Pulmonary artery endothelial cell (primary cell): ENCODE measurements at places on chromosomes 4 and X. TPM values are rescaled to one million over a fixed set of nuclear protein-coding genes. Genes with fewer than 3 reads are reported as not detected.

GRCh38 chr4:42197341-42197740 is 44.9 kb upstream of the BEND4 start:
- no peak for DNase-seq

DNA sequence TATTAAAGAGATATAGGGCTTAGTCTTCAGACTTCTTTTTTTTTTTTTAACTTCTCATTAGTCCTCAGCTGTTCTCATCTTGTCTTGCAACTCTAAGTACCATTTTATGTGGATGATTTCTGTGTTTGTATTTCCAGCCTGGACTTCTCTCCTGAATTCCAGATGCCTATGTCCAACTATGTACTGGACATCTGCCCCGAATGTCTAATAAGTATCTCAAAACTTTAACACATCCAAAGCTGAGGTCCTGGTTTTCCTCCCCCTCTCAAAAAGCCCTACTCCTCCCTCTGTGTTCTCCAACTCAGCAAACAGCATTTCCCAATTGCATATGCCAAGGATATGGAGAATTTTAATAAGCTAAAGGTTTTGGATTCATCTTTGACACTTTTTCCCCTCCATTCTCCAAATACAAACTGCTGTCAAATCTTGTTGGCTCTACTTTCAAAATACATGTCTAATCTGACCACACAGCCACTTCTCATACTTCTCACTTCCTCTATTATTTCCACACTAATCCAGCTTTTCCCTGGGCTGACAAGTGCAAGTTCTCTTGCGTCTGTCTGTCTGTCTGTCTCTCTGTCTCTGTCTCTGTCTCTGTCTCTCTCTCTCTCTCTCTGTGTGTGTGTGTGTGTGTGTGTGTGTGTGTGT is 79.8 kb downstream of the CLCN5 start:
- no peak for DNase-seq

GRCh38 chrX:136112778-136113177 is 34.6 kb upstream of the FHL1 start:
- DNase-seq = no peak

GRCh38 chrX:28398342-28398741 is 188.9 kb upstream of the IL1RAPL1 start:
- DNase-seq = no peak

GRCh38 chr4:76420188-76420761 is 666 bp downstream of the CCDC158 start:
- no peak for DNase-seq

GRCh38 chr4:146029147-146029546 is 90.5 kb upstream of the ZNF827 start:
- no peak for DNase-seq

GRCh38 chr4:124322234-124323065 is 390.1 kb downstream of the ANKRD50 start:
- no peak for DNase-seq

- DNase-seq = no peak
These were observed 76.2 kb downstream of the ELOVL6 start for GRCh38 chr4:110122201-110122600.

Gene AWAT2
- total RNA-seq = 0.07 and 0.18 TPM in 2 replicates

Gene HDX
- 4.7 and 8.3 TPM in 2 replicates for total RNA-seq

Gene POLN
- total RNA-seq = 2.0 and 4.8 TPM in 2 replicates
